ENCODE measurements at places on chromosomes 16 and 17. TPM values are rescaled to one million over a fixed set of nuclear protein-coding genes. Genes with fewer than 3 reads are reported as not detected.

Gene MYO15A
- 0.43 TPM for polyA plus RNA-seq

Gene ZSWIM7
- 63.3 TPM for polyA plus RNA-seq

Gene C16orf87
- polyA plus RNA-seq: 3.5 TPM

Gene KRTAP4-9
- polyA plus RNA-seq: not detected

Gene HS3ST3A1
- 22.6 TPM for polyA plus RNA-seq

Gene CNGB1
- 0.05 TPM for polyA plus RNA-seq

Gene PLLP
- 1.3 TPM for polyA plus RNA-seq
